Muscle of back (tissue), 13 donors: ENCODE measurements at places on chromosomes 7 and 10.

DNA sequence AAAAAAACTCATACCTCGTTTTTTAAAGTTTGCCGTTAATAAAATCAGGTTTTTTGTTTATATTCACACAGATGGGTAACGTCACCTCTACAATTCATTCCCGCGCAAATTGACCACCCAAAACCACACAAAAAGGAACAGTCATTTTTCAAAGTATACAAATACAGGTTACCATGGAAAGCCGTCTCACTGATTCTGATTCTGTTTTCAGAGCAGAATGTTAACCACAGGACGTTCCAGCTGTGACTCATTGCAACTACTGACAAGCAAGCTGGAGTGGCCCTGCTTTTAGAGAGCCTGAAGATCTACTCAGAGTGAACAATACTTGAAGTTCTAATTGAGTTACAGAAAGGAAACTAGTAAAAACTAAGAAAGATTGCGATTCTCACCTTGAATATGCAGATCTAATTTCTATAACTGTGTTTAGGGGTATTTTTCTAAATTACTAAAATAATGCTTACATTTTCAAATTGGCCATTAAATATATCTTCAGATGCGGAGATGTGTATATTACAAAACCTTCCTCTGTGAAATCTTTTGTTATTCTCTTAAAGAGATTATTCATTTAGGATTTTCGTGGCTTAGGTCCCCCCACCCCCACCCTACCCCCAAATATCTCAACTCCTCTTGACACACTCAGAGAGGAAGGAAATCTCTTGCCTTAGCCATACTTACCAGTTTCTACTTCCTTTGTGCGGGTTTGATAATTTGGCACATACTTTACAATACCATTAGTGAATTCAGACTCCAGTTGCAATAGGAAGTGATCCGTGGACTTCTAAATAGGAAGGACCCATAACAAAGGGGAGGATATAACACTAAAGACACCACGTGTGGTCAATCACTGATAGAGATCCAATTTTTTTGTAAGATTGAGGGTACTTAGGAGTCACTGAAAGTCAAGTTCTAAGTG is 106.0 kb downstream of the CUBN start:
- DNase-seq: peak; percentile 88

GRCh38 chr10:126090911-126091728 is 194.8 kb downstream of the FANK1 start:
- DNase-seq: no peak

- DNase-seq: no peak
These were observed 12.2 kb downstream of the MCU start for GRCh38 chr10:72704117-72704516.

GRCh38 chr7:55472928-55473725 is 99.2 kb downstream of the VOPP1 start:
- DNase-seq: no peak

DNA sequence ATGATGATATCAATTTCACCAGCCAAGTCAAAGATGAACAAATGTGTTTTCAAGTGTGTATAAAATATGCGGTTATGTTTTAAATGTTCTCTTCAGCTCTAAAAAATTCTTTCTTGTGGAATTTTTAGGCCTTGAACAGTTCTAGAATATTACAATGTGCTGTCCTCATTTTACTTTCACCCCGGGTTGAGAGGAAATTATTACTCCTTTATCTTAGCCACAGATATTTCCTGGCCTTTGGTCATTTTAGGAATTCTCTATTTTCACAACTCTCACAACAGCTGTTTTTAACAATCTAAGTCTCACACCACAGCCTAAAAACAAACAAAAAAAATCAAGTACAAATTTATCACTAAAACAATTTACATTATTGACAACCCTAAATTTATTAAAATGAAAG is 112.2 kb upstream of the HGF start:
- DNase-seq: no peak

DNA sequence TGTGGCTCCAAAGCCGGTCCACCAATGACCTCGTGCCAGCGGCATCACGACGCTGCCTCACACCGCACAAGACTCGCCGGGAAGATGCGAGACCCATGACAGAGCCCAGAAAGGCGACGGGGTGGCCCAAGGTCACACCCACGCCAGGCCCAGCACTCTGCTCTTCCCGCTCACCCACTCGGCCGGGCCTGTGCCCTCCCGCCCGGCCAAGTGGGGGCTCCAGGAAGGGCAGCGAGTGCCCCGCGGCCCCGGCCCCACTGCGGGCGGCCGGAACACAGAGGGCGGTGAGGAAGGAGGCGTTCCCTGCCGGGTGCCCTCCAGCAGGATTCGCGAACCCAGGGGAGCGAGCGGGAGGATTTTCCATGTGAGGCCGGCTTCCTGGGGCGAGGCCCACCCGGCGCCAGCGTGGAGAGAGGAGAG is 56.3 kb downstream of the PDGFA start:
- no peak for DNase-seq

- DNase-seq: no peak
These were observed 582 bp downstream of the STEAP2 start for GRCh38 chr7:90212149-90212495.

DNA sequence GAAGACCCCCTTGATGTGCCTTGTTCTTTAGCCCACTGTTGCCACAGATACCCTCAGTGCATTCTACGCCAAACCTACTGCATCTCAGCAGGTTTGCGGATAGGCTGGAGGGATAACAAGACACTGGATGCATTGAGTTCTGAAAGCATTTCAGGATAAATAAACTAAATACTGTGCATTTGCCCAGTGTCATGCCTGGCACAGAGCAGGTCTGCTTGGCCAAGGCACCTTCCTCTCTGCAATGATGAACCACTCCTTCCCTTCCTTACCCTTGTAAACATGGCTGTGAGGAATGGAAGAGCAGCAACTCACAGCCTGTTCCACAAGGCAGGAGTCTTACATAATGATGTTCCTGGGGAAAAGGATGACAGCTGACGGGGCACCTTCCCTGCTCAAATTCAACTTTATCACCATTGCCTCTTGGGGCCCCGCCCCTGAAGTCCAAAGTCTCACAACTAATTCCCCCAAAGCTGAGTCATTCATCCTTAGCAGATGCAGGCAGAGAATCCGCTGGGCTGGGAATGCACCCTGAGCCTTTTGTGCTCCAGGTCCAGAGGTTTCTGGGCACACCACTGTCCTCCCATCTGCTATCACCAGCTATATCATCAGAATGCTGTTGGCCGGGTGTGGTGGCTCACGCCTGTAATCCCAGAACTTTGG is 11.6 kb downstream of the DDX56 start:
- no peak for DNase-seq
